ENCODE measurements at places on chromosomes 7 and 10. TPM values are rescaled to one million over a fixed set of nuclear protein-coding genes. Genes with fewer than 3 reads are reported as not detected.
A peak's percentile ranks its signal among the peaks of the same experiment; 100 is the strongest.

- no peak overlapping the region for H3K4me3 ChIP-seq
- no peak for DNase-seq
- H3K4me1 ChIP-seq = no peaks in the 10 kb centered on the region
These were observed 154.2 kb downstream of the TSPAN12 start for GRCh38 chr7:120703585-120704240.

GRCh38 chr7:131733604-131734003 is 177.2 kb upstream of the PODXL start:
- peaks cover 5% of the 10 kb centered on the region for H3K27me3 ChIP-seq
- DNase-seq = no peak
- H3K27ac ChIP-seq = no peak overlapping the region
- no peaks in the 10 kb centered on the region for H3K36me3 ChIP-seq

CCDC3 gene
- total RNA-seq = 0.12 TPM

GRCh38 chr10:5552376-5553321 is 27.9 kb downstream of the CALML3 start:
- no peak overlapping the region for H3K4me3 ChIP-seq
- DNase-seq = no peak
- no peaks in the 10 kb centered on the region for H3K27me3 ChIP-seq
- H3K27ac ChIP-seq = no peak overlapping the region

DNA sequence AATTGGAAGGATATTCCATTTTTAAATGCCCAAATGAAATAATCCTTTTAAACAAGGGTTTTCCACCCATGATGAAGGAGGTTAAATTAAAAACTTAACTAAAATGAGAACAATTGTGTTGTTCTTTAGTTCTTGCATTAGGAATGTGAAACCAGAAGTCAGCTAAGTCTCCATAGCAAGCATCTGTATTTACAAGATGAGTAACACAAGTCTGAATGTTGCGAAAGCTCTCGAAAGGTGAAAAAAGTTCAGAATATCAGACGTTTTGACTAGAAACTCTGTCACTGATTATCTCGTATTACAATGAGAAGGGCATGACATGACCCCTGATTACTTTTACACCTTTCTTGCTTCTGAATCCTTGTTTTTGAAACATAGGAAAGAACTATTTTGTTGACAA is 149.6 kb downstream of the BICC1 start:
- DNase-seq = no peak
- no peaks in the 10 kb centered on the region for H3K27me3 ChIP-seq
- H3K36me3 ChIP-seq = no peaks in the 10 kb centered on the region
- no peak overlapping the region for H3K27ac ChIP-seq
- no peak overlapping the region for H3K4me3 ChIP-seq
- H3K4me1 ChIP-seq = no peaks in the 10 kb centered on the region

- H3K4me1 ChIP-seq = peaks cover 4% of the 10 kb centered on the region
- peaks cover 90% of the 10 kb centered on the region for H3K36me3 ChIP-seq
- DNase-seq = no peak
- H3K27me3 ChIP-seq = no peaks in the 10 kb centered on the region
These were observed 28.9 kb downstream of the FBXW4 start for GRCh38 chr10:101666083-101666482.

HILPDA gene
- total RNA-seq = 10.7 TPM

RTKN2 gene
- 0.53 TPM for total RNA-seq

DNA sequence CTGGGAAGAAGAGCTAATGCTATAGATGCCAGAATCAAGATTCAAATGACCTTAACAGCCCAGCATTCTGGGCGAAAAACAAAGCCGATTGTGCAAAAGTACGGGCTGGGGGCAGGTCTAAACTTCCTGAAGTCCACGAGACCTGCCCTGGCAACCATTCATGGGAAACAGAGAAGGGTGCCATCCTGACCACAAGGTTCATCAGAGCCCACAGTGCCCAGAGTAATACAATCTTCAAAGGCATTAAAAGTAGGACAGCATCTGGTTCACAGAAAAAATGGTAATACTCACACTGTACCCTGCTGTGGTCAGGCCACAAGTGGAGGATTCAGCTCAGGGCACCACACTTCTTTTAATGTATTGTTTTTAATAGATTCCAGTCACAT is 36.1 kb downstream of the SORBS1 start:
- DNase-seq = no peak
- H3K4me3 ChIP-seq = no peak overlapping the region
- no peak overlapping the region for H3K27ac ChIP-seq

TMEM236 gene
- 0.27 TPM for total RNA-seq

DNA sequence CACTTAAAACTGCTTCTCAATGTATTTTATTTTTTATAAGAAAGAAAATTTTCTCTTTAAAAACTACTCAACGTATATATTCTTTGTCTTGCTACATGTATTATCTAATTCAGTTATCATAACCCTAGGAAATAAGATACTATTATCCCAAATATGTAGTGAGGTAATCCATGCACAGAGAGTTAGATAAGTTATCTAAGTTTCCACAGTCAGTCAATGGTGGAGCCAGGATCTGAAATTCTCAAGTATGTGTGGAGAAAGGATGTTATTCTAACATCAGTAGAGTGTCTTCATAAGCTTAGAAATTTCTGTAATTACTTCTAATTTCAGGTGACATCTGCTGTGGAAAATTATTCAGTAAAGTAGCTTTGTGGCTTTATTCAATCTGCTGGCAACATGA is 239.9 kb downstream of the CSTF2T start:
- DNase-seq = no peak
- no peaks in the 10 kb centered on the region for H3K36me3 ChIP-seq
- H3K27ac ChIP-seq = no peak overlapping the region

SLC26A5 gene
- not detected for total RNA-seq

UNCX gene
- total RNA-seq = not detected

- no peaks in the 10 kb centered on the region for H3K27me3 ChIP-seq
- H3K27ac ChIP-seq = no peak overlapping the region
- H3K36me3 ChIP-seq = no peaks in the 10 kb centered on the region
- no peak overlapping the region for H3K4me3 ChIP-seq
- DNase-seq = no peak
These were observed 28.9 kb downstream of the MINDY4 start for GRCh38 chr7:30799976-30800661.

DNA sequence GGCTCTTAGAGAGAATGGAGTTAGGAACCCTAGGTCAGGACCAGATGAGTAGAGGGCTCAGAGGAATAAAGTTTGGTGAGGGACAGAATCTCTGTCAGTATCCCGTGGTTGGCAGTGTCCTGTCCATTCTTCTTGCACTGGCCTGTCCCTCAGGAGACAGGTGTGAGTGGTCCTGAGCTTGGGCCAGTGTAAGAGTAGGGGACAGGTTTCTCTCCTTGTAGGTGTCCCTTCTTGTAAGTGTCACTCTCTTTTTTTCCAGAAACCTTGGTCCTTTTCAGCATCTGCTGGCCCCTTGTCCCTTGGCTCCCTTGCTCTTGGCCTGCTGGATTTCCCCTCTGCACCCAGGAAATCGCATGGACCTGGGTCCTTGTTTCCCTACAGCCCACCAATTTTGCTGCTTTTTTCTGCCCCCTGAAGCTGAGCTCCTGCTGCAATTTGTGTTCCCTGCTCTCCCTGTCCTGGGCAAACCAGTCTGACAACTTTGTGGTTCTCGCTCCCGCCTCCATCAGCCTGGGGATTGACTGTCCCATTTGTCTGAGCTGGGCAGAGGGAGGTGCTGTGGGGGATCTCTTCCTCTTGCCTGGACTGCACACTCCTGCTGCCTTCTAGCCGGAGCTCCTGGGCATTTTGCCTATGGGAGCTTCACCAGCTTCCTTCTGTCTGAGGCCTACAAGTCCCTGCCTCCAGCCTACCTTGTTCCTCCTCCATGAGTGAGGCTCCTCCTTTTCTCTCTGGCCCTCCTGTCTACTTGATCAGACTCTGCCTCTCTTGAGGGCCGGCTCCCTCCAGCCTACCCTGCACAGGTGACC is 6.5 kb downstream of the TSPAN14 start:
- H3K27ac ChIP-seq = no peak overlapping the region
- H3K27me3 ChIP-seq = no peaks in the 10 kb centered on the region
- H3K36me3 ChIP-seq = no peaks in the 10 kb centered on the region
- no peak overlapping the region for H3K4me3 ChIP-seq
- DNase-seq = no peak

DNA sequence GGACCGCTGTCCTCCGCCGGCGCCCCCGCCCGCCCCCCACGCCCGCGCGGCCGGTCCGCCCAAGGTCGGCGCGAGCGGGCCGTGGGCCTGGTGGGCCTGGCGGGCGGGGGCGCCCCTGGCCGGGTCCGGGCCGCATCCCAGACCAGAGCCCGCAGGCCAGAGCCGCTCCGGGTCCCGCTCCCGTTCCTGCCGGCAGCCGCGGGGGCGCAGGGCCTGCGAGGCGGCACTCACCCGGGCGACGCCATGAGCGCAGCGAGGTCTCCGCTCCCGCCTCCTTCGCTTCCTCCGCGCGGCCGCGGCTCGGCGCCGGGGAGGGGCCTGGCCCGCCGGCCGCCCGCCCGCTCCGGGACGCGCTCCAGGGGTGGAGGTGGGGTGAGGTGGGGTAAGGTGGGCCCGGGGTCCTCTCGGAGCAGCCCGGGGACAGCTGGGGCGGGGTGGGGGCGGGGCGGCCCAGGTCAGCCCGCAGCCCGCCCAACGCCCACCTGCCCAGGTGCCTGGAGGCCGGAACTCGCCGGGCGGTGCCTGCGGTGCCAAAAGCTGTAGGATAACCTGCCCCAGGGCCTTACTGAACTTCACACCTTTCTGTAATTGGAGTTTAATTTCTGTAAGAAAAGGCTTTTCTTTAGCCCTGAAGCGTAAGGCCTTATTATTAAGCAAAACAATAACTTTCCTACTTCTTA is at the start of gene URGCP:
URGCP (minus strand) TSS at position 266 of the 680 bp plus-strand sequence; CDS start at position 245, 21 bp downstream.
- H3K4me1 ChIP-seq = peaks cover 9% of the 10 kb centered on the region
- H3K4me3 ChIP-seq = peak within 1 kb of the TSS; percentile 69
- peak; percentile 68 for DNase-seq
- H3K27ac ChIP-seq = peak within 1 kb of the TSS; percentile 54
- no peaks in the 10 kb centered on the region for H3K27me3 ChIP-seq
- no peaks in the 10 kb centered on the region for H3K36me3 ChIP-seq

DNA sequence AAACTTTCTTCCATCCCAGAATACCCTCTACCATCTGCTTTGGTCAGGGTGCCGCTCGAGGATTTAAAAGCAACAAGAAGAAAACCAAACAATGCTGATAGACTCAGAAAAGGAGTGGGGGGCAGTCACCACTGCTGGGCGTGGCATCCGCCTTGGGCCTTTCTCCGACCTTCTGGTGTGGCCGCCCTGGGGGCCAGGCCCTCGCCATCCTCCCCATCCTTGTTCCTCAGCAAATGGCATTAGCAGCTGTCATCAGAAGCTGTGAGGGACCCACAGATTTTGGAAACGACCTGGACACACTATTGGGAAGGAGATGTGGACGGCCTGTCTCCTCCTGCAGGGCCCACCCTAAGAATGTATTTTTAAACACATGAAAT is 4.0 kb downstream of the ZNF511 start:
- H3K27me3 ChIP-seq = no peaks in the 10 kb centered on the region
- H3K4me3 ChIP-seq = no peak overlapping the region
- DNase-seq = no peak
- H3K4me1 ChIP-seq = peaks cover 4% of the 10 kb centered on the region

ABCB8 gene
- 69.7 TPM for total RNA-seq

DNA sequence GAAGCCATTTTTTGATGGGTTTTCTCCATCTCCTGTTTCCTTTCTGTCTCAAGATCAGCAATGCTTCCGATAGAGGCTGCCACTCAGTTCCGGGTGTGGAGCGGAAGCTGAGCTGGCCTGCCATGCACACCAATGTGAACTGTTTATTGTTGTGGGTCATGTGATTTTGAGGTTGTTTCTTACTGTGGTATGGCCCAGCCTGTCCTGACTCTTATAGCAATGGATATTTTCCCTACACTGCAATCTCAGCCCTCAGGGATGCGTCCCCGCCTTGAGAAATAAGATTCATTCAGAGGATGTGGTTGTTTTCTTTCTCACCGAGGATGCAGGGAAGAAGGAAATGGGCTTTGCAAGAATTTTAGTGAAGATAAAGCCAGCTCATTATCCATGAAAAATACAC is 134.7 kb downstream of the PFKFB3 start:
- no peak overlapping the region for H3K4me3 ChIP-seq
- H3K27ac ChIP-seq = no peak overlapping the region
- H3K4me1 ChIP-seq = no peaks in the 10 kb centered on the region

- no peak overlapping the region for H3K27ac ChIP-seq
- no peak overlapping the region for H3K4me3 ChIP-seq
- H3K4me1 ChIP-seq = no peaks in the 10 kb centered on the region
- H3K27me3 ChIP-seq = no peaks in the 10 kb centered on the region
- DNase-seq = no peak
These were observed 178.0 kb downstream of the JAZF1 start for GRCh38 chr7:28002638-28003037.

- H3K27ac ChIP-seq = peak overlapping the region; percentile 90
- no peaks in the 10 kb centered on the region for H3K27me3 ChIP-seq
- H3K4me3 ChIP-seq = no peak overlapping the region
These were observed 74.3 kb downstream of the LHPP start for GRCh38 chr10:124535731-124536495.

DNA sequence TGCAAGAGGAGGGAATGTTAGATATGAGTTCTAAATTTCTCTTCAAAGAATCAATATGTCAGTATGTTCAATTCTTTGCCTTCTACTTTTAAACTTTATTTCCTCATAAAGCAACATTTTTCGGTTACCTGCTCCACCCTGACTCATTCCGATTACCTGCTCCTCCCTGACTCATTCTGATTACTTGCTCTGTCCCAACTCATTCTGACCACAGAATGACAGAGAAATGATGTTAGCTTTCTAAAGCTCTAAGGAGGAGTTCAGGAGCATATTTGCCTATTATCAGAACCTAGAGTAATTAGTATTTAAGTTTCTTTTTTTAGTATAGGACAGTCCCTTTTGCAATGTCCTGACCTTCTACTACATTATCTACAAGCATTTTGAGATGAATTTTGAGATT is 24.5 kb upstream of the PPP1R9A start:
- no peak overlapping the region for H3K4me3 ChIP-seq
- no peak overlapping the region for H3K27ac ChIP-seq
- H3K4me1 ChIP-seq = no peaks in the 10 kb centered on the region
- H3K36me3 ChIP-seq = no peaks in the 10 kb centered on the region
- DNase-seq = no peak

DNA sequence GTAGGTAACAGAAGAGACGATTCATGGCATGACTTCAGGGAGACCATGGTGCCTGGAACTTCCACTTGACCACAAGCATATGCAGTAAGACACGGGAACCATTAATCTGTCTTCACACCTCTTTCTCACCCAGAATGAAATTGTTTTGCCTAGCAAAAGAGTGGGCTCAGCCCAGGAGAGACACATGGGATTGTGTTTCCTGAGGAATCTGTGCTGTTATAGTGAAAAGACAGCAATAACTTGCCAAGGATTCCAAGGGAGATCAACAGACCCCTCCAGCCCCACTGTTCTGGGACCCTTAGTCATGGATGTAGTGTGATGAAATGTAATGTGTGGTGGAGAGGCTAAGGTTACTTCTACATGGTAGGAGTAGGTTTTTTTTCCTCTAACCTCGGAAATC is 192.5 kb upstream of the NPVF start:
- no peak overlapping the region for H3K27ac ChIP-seq
- no peaks in the 10 kb centered on the region for H3K36me3 ChIP-seq
- peaks cover 3% of the 10 kb centered on the region for H3K27me3 ChIP-seq
- no peak for DNase-seq

Data from B cell (primary cell).